ENCODE measurements at places on chromosomes 5 and 9.

DNA sequence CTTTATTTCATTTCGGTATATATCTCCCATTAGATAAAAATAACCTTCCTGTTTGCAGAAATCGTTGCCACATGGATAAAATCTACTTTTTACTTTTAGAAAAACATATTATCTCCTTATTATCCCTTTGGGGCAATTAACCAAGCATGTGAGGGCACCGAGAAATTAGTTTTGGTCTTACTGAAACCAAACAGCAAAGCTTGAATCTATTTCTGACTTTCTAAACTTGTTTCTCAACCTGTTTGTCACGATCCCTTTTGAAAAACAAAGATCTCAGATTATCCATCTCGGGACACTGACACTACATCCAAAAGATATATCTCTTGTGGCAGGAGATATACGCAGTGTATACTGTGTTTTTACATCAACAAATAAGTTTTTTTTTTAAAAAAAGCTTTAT lies 2.3 kb downstream of the TUT7 start:
- DNase-seq = no peak

DNA sequence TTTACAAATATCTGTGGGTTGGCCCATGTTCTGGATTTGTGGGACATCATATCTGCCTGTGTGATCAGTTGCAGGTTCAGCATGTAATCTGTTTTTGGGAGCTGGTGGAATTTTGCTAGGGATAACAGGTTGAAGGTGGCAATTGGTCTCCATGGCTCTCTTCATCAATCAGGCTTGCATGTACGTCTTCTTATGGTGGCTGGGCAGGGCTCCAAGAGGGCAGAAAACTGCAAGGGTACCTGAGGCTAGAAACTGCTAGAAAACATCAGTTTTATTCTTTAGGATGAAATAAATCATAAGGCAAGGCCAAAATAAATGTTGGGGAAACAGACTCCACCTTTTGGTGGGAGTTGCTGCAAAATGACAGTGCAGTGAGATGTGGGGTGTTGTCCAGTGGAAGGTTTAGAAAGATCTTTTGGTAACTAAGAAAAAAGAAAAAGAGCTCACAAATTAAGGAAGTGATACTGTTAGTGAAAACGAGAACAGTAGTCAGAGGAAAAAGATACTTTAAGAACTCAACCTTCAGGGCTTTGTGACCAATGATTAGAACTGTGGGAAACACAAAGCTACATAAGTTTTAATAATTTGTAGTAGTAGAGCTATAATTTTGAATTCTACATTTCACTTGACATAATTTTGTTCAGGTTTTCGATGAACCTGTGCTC lies 300.7 kb upstream of the IZUMO3 start:
- no peak for DNase-seq

- DNase-seq = no peak
Observed at GRCh38 chr9:124725068-124725452, 46.1 kb downstream of the NR6A1 start.

GRCh38 chr9:112783551-112783954 lies 33.0 kb downstream of the SNX30 start:
- no peak for DNase-seq

- DNase-seq = no peak
Observed at GRCh38 chr5:139634028-139634325, 14.2 kb upstream of the CXXC5 start.

GRCh38 chr5:90554358-90555006 lies 4.1 kb upstream of the ADGRV1 start:
- no peak for DNase-seq

- no peak for DNase-seq
Observed at GRCh38 chr9:12880406-12881015, 105.7 kb downstream of the LURAP1L start.

GRCh38 chr5:170182491-170182890 lies 50.3 kb upstream of the C5orf58 start:
- no peak for DNase-seq
